ENCODE measurements at places on chromosomes 6 and 20.

GRCh38 chr6:10505529-10505928 lies 15.6 kb upstream of the GCNT2 start:
- DNase-seq: no peak

- peak; percentile 4 for DNase-seq
These were observed 92.4 kb downstream of the COL9A1 start for GRCh38 chr6:70210462-70210861.

- no peak for DNase-seq
These were observed 304.2 kb downstream of the TFAP2C start for GRCh38 chr20:56933331-56933698.

GRCh38 chr20:55934146-55934545 lies 71.2 kb downstream of the CBLN4 start:
- DNase-seq: no peak

GRCh38 chr20:44714102-44714700 lies 968 bp upstream of the CCN5 start:
- no peak for DNase-seq

DNA sequence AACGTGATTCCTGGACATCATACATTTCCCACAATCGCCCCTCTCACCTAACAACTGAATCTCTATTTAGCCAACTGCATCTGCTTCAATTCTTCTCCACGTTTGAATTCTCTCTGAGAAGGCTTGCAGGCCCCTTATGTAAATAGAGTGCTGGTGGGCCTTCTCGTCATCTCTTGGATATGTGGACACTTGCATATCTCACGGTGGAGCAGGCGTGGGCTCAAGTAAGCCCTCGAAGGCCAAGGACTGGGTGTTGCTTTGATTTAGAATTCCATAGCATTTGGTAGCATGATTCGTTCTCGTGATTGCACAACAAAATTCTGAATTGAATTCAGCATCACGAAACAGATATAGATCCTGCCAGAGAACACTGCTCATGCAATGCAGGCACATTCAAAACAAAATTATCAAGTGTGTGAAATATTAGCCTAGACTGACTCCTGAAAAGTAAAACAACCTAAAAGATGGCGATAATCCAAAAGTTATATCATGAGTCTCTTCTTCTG lies 613.6 kb downstream of the TFAP2A start:
- DNase-seq: no peak

- DNase-seq: no peak
These were observed 1.4 kb upstream of the CDK19 start for GRCh38 chr6:110816677-110817076.

GRCh38 chr6:168283686-168284025 lies 35.9 kb downstream of the DACT2 start:
- DNase-seq: no peak

Data from fibroblast of skin of right quadriceps (primary cell).